Right renal pelvis (tissue), 4 donors: ENCODE measurements at places on chromosomes 2 and 18. TPM values are rescaled to one million over a fixed set of nuclear protein-coding genes. Genes with fewer than 3 reads are reported as not detected.

The OSR1 gene
- 7.1 TPM for polyA plus RNA-seq

DNA sequence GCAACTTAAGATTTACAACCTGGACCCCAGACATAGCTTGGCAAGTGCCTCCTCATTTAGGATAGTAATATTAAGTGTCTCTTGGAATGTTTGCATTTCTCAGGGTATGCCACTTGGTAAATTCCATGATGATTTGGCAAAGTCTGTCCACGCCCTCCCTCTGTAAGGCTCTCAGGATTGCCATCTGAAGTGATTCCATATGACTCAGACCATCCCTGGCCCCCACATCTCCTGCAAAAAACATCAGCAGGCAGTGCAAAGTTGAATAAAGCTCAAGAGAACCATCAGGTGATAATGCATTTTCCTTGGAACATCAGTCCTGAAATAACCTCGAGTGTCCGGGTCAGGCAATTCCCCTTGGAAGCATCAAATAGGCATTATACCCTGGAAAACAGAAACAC is 27.1 kb upstream of the PIEZO2 start:
- DNase-seq, result no peak

The GBX2 gene
- 0.29 TPM for polyA plus RNA-seq

DNA sequence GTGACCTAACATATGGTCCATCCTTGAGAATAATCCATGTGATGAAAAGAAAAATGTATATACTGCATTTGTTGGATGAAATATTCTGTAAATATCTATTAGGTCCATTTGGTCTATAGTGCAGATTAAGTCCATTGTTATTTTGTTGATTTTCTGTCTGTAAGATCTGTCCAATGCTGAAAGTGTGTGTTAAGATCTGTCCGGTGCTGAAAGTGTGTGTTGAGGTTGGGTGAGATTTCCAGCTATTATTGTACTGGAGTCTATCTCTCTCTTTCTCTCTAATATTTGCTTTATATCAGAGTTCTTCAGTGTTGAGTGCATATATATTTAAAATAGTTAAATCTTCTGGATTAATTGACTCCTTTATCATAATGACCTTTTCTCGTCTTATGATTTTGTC is 828.8 kb upstream of the CRIM1 start:
- DNase-seq, result no peak

The RTP5 gene
- not detected for polyA plus RNA-seq

- DNase-seq, result no peak
Observed at GRCh38 chr2:13611939-13612338, 895.2 kb downstream of the TRIB2 start.

The HOXD4 gene
- polyA plus RNA-seq, result 40.2 TPM

- no peak for DNase-seq
Observed at GRCh38 chr2:211157211-211157610, 600.8 kb downstream of the CPS1 start.
